ENCODE measurements at places on chromosomes 12 and 14.
A peak's percentile ranks its signal among the peaks of the same experiment; 100 is the strongest.

DNA sequence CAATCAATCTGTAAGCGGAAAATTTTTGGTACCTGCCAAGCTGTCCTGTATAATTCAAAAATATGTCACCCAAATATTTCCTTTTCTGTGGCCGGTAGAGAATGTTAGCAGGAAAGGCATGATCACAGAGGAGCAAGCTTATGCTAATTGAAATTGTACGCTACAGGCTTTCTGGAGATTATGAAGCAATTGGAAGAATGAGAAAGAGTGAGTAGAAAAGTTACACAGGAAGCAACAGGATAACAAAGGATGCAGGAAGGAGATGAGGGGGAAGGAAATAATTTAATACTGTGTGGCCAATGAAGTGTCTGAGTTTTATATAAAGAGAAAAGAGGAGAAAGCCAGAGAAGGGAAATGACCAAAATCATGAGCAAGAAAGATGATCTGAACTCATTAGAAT is 627.2 kb upstream of the STXBP6 start:
- no peak for DNase-seq

DNA sequence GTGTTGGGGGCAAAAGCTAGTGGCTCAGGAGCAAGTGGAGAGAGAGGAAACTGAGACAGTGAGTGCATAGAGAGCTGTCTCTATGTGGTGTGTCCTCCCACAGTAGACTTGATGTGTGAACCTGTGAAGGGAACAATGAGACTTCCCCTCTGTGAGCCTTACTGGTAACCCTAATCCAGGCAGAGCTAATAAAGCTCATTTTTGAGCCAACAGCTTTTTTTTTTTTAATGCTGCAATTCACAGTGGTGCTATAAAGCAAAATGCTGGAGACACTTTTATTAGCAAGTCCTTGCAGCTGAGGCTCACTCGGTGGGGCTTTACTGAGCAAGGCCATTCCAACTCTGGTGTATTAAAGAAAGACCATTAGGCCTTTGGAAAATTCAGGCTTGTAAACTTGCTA is 26.9 kb downstream of the FBXW8 start:
- DNase-seq, result no peak

- DNase-seq, result no peak
Observed at GRCh38 chr12:20211981-20212421, 156.3 kb upstream of the PDE3A start.

DNA sequence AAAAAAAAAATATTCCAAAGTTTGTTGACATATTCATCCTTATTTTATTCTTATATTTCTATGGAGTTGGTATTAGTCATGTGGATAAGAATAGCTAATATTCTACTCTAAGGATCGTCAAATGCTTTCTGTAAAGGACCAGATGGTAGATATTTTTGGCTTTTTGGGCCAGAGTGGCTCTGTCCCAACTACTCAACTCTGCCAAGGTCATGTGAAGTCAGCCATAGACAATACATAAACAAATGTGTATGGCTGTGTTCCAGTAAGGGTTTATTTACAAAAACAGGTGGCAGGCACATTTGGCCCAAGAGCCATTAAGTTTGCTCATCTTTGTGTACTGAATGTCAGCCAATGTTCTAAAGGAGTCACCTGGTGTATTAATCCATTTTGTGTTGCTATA is 131.8 kb downstream of the TBX5 start:
- DNase-seq, result no peak

- DNase-seq, result no peak
Observed at GRCh38 chr12:23504641-23505399, 444.6 kb downstream of the SOX5 start.

DNA sequence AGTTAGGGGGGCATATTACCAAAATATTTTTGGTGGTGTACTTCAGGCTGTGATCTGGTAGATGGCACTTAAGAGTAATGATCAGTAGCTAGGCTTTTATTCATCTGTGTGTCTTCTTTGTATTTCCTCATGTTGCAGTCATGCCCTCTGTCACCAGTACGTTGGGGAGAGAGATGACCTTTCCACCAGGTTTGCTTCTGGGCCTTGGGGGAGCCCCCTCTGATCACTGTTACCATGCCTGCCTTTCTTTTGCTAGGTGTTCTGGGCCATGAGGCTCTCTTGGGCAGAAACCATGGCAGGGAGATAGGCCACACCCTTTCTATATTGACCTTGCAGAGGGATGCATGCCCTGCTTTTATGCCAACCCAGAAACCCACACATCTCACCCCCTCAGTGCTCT is 208.5 kb downstream of the RAD51B start:
- no peak for DNase-seq

DNA sequence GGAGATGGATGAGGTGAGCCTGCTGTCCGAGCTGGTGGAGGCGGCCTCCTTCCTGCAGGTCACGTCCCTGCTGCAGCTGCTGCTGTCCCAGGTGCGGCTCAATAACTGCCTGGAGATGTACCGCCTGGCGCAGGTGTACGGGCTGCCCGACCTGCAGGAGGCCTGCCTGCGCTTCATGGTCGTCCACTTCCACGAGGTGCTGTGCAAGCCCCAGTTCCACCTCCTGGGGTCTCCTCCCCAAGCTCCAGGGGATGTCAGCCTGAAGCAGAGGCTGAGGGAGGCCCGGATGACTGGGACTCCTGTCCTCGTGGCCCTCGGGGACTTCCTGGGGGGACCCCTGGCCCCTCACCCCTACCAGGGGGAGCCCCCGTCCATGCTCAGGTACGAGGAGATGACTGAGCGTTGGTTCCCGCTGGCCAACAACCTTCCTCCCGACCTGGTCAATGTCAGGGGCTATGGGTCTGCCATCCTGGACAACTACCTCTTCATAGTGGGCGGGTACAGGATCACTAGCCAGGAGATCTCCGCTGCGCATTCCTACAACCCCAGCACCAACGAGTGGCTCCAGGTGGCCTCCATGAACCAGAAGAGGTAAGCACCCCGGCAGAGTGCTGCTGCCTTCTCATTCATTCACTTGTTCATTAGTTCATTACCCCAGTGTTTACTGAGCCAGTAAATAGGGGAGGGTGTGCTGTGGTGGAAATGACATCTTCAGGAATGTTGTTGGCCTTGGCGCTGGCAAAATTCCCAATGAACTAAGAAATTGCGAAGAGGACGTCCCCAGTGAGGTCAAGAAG is 774 bp upstream of the MANSC4 start:
- no peak for DNase-seq

DNA sequence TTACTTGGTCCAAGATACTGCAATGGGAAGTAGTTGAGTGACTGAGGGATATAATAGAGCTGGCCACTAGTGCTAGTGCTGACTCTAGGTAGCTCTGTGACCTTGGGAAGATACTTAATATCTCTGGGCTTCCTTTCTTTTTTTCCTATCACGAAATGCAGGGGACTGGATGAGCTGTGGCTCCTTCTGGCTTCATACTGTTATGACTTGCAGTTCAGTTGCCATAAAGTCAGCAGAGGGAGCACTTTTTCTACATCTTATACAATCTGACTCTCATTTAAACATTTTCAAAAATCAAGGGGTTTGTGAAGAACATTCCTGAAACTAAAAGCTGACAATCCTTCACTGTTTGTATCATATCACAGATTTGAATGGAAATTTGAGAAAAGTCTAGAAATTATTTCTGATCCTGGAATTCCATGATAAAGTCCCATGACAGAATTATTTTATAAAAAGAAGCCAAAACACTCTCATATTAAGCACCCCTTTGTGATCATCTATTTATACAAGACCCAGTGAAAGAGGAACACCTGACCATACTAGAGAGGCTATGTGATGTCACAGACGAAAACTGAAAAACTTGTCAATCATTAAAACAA is 5.3 kb downstream of the BHLHE41 start:
- DNase-seq, result peak; percentile 52

- DNase-seq, result no peak
Observed at GRCh38 chr14:101926620-101927019, 37.8 kb upstream of the DYNC1H1 start.

GRCh38 chr12:65941388-65941787 is 117.1 kb downstream of the HMGA2 start:
- no peak for DNase-seq

DNA sequence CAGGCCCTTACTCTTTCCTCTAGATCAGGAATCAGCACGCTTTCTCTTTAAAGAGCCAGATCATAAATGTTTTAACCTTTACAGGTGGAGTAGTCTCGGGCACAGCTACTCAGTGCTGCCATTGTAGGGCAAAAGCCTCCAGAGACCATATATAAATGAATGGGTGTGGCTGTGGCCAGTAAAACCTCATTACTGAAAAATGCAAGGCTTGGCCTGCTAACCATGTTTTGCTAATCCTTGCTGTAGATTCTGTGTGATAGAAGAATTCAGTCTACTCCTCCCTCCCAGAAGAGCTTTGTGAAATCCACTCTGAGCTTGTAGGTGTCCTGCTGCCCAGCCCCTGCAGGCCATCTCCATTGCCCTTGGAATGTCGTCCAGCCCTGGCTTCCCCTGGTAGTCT is 58.1 kb downstream of the HSP90AA1 start:
- DNase-seq, result no peak

DNA sequence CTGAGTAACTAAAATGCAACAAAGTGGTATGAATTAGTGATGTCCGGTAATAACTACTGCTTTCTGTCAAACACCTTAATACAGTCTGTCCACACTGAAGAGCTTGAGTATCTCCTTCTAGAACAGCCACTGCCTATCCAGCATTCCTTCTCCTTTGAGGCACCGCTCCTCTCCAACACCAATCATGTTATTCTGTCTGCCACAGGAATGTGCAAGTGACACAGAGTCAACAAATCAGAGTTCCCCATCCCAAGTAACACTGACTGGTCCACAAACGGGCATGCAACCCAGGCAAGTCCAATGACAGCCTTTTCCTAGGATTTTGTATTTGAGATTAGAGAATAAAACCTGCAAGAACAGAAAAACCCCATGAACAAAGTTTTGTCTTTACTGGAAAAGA is 3.8 kb downstream of the GXYLT1 start:
- DNase-seq, result no peak

All from GM20000 (cell line).